Stimulated activated naive CD8-positive, alpha-beta T cell treated with anti-CD3 and anti-CD28 coated beads, Interleukin-15, Interleukin-2, amounts not matched to agents 100 U/mL and 50 U/mL, for 24 hours (primary cell): ENCODE measurements at places on chromosomes 7 and 10.

- no peak for DNase-seq
Observed at GRCh38 chr10:24958091-24958720, 5.8 kb upstream of the PRTFDC1 start.

DNA sequence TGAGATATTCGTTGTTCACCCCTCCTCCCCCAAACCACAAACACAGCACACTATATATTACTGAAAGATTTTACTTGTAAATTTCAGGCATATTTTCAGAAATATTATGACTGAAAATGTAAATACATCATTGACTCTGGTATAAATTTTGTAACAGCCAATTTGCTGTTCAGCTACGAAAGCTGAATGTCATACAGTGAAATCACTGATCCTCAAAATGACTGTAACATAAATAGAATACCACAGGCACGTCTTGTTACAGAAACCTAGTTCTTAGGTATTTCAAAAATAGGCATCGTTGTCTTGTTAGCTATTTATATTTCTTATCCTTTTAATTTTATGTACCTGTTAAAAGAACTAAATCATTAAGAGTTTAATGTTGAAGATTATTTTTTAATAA is 15.1 kb downstream of the TRUB1 start:
- no peak for DNase-seq

DNA sequence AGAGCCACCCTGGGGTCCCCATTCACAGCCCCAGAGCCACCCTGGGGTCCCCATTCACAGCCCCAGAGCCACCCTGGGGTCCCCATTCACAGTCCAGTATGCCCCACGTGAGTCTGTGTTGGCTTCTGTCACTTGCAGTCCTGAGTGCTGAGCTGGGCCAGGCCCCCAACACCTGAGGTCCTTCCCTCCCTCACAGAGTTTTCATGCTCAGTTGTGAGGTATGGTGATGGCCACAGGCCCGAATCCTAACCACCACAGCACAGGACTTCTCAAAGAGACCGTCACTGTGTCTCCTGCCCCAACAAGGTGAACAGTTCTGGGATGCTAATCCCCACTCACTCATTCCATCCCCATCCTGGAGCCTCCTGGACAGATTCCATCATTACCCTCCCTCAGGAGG is 239.2 kb downstream of the PTPRN2 start:
- DNase-seq, result no peak

DNA sequence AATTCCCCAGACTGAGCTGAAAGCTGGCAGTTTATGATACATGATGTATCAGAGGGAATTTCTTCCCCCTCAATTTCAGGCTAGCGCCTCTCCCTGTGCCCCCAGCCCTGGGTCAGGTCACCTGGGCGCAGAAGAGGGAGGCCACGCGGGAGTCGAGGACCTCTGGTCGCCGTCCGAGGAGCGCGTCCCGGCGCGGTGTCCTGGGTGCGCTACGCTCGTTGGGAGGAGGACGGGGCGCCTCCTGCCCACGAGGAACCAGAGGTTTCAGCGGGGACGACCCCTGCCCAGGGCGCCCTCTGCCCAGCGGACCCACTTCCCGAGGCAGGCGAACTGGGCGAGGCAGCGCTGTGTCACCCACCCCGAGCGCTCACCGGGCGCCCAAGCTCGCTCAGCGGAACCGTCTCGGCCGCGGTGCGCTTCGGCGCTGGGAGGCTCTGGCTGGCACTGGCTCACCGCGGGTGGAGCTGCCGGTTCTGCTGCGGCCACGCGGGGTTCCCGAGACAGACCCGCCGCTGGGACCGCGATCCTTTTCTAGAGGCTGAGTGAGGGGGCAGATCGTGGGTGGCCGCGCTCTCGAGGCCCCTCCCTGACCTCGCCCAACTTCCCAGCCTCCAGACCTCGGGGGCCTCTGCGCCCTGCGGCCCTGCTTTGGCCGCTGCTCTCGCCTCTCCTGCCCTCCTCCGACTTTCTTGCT is at the start of gene FAM237B:
FAM237B (minus strand) TSS at position 504 of the 694 bp plus-strand sequence. CDS start 1,556 bp downstream, outside the sequence.
- DNase-seq, result peak; percentile 5

GRCh38 chr10:124245191-124245590 is 151.8 kb upstream of the CHST15 start:
- no peak for DNase-seq

GRCh38 chr7:89511900-89512299 is 642.4 kb upstream of the STEAP1 start:
- DNase-seq, result no peak

DNA sequence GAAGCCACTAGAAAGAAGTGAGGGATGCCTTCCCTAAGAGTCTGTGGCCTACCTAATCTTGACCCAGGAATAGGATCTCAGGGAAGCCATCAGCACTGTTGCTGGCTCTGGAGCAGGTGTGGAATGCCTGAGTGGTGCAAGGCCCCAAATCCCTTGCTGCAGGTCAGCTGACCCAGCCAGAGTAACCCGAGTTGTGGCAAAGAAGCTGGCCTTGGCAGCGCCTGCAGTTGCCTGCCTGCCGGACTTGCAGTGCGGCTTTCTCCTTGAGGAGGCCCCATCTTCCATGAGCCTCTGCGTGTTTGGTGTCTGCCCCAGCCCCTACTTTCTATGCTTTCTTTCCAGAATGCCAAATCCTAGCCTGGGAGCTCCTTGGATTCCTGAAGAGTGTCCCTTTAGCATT is 5.8 kb downstream of the KIAA1217 start:
- DNase-seq, result no peak

GRCh38 chr10:25682203-25682851 is 251.7 kb upstream of the MYO3A start:
- no peak for DNase-seq

- peak; percentile 28 for DNase-seq
Observed at GRCh38 chr10:77710081-77710551, 72.5 kb upstream of the KCNMA1 start.

GRCh38 chr10:31299119-31299518 is 19.9 kb upstream of the ZEB1 start:
- DNase-seq, result no peak

- DNase-seq, result no peak
Observed at GRCh38 chr7:112120696-112121217, 85.4 kb downstream of the DOCK4 start.

- DNase-seq, result no peak
Observed at GRCh38 chr7:29454899-29455451, 108.7 kb upstream of the PRR15 start.

DNA sequence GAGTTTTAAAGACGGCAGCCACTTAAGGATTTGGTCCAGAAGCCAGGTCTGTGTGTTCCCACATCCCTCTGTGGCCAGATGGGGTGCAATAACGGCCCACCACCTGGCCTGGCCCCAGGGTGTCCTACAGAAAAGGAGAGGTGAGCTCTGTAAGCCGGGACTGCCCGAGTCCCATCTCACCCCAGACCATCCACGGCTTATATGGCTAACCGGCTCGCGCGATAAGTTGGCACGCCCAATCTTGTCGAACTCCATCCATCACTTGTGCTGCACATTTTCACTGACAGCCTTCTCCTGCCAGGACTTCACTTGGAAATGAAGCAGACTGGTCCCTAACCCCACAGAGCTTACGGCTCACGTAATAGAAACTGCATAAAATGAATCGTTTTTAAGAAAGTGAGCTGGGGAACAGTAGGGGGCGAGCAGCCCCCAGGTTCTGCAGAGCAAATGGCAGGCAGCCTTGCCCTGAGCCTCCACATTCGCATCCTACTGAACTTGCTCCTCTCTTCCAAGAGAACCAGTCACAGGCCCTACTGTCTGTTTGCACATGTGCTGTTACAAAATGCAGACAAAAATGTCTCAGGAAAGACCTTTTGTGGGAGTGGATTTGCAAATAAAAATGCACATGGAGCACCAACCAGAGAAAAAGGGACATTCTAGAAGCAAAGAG is 98.2 kb downstream of the TNS3 start:
- DNase-seq, result no peak

DNA sequence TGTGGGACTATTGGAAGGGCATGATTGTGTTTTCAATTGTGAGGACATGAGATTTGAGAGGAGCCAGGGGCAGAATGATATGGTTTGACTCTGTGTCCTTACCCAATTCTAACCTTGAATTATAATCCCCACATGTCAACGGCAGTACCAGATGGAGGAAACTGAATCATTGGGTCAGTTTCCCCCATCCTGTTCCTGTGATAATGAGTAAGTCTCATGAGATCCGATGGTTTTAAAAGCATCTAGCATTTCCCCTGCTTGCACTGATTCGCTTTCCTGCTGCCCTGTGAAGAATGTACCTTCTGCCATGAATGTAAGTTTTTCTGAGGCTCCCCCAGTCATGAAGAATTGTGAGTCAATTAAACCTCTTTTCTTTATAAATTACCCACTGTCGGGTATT is 1367.1 kb downstream of the XPNPEP1 start:
- DNase-seq, result no peak

GRCh38 chr7:37557571-37558209 is 109.0 kb upstream of the ELMO1 start:
- DNase-seq, result no peak

GRCh38 chr10:8183241-8183704 is 128.8 kb downstream of the GATA3 start:
- peak; percentile 12 for DNase-seq

DNA sequence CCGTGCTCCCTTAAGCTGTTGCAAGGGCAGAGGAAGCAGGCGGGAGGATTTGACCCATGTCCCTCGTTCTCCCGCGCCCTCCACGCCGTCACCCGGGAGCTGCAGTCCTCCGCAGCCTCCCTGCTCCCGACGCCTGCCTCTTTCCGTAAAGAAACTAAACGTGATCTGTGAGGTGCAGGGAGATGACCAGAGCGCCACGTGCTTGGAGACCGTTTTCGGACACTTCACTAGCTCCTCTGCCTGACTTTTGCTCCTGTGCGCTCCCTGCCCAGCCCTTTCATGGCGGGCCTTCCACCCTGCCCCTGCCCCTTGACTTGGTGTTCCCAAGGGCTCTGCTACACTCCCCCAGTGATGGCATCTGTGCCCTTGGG is 171.2 kb downstream of the LSM5 start:
- no peak for DNase-seq

GRCh38 chr10:59006511-59007306 is 169.7 kb upstream of the PHYHIPL start:
- no peak for DNase-seq

DNA sequence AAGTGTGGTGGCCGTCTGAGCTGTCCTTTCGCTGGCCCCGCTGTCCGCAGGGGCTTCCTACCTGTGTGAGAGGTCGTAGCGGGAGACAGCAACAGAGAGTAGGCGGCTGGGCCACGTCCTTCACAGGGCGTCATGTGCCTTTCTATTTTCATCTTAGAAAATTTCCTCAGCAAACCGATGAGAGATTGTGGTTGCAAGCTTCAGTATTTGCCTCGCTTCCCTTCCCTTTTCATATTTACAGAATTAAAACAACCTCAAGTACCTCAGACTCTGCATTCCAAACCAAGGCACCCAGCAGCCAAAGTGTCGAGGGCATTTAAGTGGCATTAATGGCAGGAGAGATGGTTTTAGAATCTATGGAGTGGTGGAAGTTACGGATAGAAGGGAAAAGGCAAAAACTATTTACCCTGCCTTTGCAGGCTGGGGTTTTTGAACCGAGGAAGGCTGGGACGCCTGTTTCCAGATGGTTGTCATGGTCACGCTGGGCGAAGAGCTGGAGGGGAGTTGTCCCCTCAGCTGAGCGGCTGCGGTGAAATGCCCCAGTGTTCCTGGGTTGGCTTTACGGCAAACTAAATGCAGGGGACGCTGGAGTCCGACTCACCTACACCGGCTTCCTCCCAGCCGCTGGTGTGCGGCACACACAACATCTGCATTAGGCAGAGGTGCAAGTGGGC is 41.9 kb downstream of the WIPI2 start:
- DNase-seq, result no peak

DNA sequence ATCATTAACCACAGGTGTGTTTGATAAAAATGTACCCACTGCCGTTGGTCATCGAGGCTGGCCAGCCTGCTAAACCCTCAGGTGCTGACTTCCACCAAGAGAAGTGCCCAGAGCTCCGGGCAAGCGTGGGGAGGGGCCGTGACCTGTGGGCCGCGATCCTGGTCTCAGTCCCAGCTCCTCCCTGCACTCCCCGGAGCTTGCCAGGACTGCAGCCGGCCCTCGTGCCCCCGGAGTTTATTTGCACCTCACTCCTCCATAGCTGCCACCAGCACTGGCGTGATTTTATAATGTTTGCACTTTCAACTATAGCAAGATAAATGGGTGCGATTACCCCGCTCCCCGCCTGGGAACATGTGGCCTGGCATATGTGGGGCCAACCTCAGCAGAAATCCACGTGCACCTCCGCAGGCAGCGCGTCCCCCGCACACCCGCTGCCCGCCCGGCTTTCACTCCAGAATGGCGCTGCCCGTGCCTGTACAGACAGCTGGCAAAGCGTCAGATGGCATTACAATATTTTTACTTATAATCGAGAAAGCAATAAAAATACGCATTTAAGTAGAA is 30.8 kb downstream of the UNCX start:
- DNase-seq, result no peak

GRCh38 chr7:18491871-18492270 is 3.7 kb upstream of the HDAC9 start:
- no peak for DNase-seq

DNA sequence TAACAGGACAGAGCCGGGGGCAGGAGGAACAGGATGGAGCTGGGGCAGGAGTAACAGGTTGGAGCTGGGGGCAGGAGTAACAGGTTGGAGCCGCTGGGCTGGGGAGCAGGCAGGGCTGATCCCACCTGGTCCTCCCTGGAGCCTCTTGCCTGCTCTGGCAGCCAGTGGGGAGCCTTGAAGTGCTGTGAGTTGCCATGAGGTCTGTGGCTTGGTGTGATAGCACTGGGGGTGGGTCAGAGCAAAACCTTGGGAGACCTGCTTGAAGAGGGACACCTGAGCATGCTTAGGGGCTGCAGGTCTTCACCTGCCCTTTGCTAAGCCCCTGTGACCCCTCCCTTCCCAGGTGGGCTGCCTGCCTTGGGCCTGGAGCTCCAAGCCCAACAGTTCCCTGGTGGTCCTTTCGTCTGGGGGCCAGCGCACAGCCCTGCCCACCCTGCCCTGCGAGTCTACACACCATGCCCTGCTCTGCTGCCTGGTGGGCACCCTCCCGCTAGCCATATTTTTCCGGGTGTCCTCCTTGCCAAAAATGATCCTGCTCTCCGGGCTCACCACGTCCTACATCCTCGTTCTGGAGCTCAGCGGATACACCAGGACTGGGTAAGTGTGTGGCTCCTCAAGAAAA is 111.6 kb downstream of the ADCY1 start:
- DNase-seq, result no peak

DNA sequence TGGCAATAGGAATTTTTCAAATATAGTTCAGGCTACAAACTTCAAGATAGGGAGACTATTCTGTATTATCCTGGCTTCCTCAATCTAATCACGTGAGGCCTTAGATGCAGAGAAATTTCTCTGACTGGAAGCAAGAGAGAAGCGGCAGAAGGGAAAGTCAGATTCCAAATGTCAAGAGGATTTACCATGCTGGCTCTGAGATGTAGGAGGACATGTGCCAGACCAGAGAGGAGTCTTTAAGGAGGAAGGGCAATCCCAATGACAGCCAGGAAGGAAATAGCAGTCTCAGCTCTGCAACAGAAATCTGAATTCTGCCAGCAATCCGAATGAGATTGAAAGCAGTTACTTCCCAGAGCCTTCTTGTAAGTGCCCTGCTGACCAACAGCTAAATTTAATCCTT is 57.4 kb downstream of the NUTM2E start:
- DNase-seq, result no peak
